ENCODE measurements at places on chromosomes 11 and 22. TPM values are rescaled to one million over a fixed set of nuclear protein-coding genes. Genes with fewer than 3 reads are reported as not detected.

DNA sequence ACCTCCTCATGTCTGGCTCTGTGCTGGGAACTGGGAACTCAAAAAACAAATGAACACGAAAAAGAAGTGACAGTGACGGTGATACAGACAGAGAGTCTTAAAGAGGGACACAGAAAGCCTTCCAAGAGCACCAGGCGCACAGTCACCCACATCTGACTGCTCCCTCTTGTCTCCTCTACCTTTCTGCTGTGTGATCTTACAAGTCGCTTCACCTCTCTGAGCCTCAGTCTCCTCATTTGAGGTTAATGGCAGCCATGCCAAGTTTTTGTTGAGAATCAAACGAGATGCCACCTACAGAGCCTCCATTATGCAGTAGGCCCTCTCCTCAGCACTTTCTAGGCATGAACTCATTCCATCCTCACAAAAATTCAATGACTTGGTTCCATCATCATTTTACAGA lies 3.7 kb downstream of the LRRC32 start:
- no peak for DNase-seq

DNA sequence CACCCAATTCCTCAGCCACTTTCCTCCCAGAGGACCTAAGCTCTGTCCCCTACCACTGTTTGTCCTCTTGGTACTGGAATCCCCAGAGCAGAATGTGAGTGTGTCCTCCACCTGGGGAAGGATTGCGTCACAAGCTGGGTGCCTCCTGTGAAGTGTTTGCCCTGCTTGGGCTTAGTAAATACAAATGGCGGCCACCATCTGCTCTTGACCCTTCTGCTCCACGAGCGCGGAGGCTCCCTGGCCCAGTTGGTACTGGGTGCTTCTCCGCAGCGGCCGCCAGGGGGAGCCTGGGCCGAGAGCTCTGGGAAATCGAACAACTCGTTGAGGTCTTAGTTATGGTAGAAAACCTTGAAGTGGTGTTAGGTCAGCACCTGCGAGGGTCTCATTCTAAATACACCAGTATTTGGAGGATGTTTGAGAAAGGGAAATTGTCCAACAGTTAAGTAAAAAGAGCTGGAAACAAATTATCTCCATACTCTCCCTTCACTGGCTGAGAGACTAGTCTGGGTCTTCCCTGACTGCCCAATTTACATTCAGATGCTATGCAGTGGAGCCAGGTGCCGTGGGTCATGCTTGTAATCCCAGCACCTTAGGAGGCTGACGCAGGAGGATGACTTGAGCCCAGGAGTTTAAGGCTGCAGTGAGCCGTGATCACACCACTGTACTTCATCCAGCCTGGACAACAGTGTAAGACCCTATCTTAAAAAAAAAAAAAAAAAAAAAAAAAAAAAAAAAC lies 74.6 kb upstream of the TEAD1 start:
- peak; percentile 41 for DNase-seq

DNA sequence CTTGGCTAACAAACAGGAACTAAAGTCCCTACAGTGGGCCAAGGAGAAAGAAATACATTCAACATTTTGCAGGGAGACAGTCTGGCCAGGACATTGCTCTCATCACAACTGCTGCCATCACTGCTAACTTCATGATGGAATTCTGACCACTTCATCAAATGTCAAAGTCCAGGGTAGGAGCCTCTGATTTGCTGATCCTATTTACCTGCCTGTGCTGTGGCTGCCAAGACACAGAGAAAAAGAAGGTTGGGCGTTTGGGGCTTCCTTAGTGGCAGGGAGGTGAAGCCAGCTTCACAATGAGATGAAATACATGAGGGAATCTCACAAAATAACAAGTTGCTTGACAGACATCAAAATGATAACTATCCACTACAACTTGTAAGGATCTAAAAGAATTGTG lies 343.9 kb upstream of the CADM1 start:
- no peak for DNase-seq

GRCh38 chr11:33642461-33643166 lies 58.0 kb downstream of the C11orf91 start:
- no peak for DNase-seq

DNA sequence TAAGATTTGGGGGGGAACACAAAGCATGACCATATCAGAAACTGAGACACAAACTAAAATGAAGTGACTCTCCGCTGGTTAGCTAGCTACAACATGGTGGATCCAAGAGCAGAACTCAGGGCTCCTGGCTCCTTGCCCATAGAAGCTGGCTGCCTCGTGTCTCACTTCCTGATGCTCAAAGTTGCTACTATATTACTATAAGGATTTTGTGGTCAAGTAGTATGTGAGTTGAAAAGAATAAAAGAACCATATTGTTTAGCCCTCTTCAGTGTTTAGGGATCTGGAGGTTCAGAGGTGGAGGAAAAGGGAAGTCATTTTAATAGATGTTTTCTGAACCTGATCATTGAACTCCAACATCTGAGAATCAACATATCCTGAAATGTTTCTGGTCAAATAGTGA lies 16.9 kb upstream of the SIK2 start:
- DNase-seq, result no peak

DNA sequence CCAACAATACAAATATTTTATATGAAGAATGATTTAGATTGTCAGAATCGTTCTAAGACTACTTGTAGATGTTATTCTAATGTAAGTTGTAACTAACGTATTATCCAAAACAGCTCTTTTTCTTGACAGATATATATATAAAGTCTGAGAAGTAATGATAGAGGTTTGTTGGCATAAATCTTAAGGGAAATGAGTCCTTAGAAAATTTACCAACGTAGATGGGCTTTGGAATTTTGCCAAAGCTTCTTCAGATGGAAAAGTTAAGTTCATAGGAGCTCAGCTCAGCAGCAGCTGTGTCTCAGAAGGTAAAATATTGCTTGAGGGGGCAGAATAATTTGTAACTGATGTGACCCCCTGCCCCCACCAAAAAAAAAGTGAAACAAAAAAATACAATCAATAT lies 66.7 kb downstream of the BID start:
- DNase-seq, result no peak

DNA sequence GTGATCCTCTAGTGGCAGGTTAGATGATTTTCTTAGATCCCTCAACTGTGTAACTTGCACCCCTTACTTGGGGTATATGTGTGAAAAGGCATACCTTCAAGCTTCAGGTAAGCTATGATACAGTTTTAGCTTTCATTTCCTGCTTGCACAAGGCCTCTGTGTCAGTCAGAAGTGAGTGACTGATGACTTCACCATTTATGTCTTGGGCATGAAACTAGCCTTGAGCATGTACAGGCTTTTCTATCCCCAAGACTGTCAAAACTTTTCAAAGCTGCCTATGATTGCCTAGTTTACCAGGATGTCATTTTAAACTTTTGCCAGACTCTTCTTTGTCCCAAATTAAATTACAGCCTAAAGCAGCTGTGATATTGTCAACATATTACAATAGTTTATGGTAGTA lies 286.1 kb upstream of the CNTN5 start:
- no peak for DNase-seq

GRCh38 chr22:35842954-35843353 lies 125.3 kb downstream of the APOL5 start:
- peak; percentile 65 for DNase-seq

DNA sequence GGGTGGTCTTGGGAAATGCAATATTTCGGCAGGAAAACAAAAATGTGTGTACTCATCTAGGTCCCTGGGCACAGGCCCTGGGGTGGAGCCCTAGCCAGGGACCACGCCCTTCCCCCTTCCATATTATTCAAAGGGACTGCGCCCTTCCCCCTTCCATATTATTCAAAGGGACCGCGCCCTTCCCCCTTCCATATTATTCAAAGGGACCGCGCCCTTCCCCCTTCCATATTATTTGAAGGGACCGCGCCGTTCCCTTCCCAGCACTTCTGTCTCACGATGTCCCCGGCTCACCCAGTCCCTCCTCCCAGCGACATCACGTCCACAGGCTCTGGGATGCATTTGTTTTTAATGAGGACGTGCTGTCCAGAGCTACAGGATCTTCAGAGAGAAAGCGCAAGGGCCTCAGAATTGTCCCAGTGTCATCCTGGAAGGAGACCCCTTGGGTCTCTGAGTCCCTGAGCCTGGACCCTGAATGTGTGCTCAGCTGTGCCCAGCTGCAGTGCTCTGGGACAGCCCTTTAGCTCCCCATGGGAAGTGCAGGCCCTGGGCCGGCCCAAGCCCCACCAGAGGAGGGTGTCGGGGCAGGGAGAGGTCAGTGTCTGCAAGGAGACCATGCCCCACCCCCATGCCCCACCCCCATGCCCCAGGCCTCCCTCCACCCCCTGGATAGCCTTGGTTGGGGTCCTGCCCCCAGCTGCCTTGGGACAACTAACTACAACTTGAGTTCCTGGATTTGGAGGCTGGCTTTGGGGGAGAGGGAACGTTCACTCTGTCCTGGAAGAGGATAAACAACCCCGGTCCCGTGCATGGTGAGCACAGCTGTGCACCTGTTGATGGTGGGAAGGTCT lies 810.0 kb downstream of the BRD1 start:
- DNase-seq, result no peak

GRCh38 chr11:115941481-115941993 lies 437.3 kb upstream of the CADM1 start:
- no peak for DNase-seq

GRCh38 chr22:25754527-25755202 lies 12.7 kb downstream of the MYO18B start:
- no peak for DNase-seq

GRCh38 chr11:69074375-69075140 lies 25.8 kb downstream of the TPCN2 start:
- no peak for DNase-seq

- DNase-seq, result peak; percentile 44
These were observed 77.3 kb downstream of the SCN3B start for GRCh38 chr11:123577081-123577598.

DNA sequence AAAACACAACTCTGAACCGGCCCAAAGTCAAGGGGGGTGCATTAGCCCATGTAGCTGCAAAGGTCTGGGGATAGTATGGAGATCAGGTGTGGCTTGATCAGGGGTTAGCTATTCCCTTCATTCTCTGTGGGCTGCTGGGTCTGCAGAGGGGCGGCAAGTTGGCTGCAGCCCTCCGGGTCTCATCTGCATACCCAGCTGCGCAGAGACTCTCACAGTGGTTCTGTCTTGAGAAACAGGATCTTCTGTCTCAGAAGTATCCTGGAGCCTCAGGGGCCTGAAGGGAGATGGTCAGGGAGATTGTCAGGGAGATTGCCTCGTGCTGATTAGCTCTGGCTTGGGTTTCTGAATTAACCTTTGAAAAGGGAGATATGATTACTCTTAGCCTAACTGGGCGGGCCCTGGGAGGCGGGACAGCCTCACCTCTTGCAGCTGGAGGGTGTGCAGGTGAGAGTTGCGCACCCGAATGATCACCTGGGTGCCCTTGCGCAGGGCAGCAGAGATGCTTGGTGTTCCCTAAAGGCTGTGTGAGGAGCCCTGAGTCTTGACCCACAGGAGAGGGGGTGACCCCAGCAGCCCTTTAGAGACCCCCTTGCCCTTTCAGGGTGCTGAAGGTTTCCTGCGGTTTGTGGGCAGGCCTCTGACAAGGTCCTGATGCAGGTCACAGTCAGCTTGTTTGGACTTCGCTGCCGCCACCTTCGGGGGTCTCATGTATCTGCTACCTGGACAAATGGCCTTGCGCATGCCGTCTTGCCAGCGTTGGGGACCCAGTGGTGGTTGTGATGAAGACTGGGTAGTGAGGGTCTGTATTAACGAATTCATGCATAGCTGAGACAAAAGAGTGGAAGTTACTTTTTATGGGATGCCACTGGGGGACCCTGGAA lies 7.3 kb downstream of the ARHGAP8 start:
- DNase-seq, result no peak

DNA sequence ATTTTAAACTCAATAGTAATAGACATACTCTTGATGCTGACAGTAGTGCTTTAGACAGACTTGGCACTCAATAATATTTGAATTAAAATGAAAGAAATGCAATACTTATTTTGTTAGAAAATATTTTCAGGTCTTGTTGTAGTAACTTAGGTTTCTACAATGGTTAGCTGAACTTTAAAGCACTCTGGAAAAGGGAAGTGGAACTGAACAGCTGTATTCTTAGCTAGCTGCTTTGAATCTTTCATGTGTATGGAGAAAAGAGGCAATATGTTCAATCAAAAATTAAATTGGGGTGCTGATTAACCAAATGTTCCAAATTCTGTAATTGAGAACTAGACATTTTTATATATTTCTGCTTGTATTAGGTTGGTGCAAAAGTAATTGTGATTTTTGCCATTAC lies 517.9 kb upstream of the RAG2 start:
- DNase-seq, result no peak

- no peak for DNase-seq
These were observed 40.9 kb downstream of the NAV2 start for GRCh38 chr11:19753451-19754106.

GRCh38 chr11:45551191-45551713 lies 114.2 kb downstream of the CHST1 start:
- no peak for DNase-seq

DNA sequence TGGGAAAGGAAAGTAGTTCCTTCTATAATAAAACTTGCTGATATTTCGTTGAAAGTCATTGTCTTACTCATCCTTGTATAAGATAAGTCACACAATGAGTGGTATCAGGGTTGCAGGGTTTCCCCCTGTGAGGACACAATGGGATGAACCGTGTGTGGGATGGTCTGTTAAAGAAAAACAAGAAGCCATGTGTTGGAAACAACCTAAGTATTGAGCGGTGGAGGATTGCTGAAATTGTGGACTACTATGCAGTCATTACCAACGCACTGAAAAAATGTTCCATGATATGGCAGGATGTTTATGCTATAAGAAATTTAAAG lies 28.6 kb downstream of the PTPRJ start:
- no peak for DNase-seq

- no peak for DNase-seq
These were observed 121.5 kb downstream of the KCNQ1OT1 start for GRCh38 chr11:2577991-2578928.

GRCh38 chr11:62546929-62547625 lies 471 bp upstream of the AHNAK start:
- peak; percentile 66 for DNase-seq

DNA sequence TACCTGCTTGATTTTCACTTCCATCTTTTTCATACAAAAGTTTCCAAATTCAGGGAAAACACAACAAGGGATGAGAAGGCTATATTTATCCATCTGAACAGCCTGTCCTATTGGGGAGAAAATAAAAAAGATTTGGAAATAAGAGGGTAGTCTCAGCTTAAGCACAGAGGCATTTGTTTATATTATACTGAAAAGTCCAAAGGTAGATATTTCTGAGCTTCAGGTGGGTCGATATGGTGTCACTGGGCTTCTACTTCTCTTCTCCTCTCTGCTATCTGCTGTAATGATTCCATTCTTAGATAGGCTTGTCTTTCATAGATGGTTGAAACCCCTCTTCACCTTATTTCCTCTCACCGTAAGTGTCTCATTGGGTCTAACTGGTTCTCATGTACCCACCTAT lies 337.0 kb downstream of the INSC start:
- DNase-seq, result no peak

- DNase-seq, result no peak
These were observed 218.3 kb downstream of the BRD1 start for GRCh38 chr22:49609207-49609876.

MS4A18 gene
- not detected for polyA plus RNA-seq

NRXN2 gene
- 0.17 TPM for polyA plus RNA-seq

CAPN5 gene
- 9.4 TPM for polyA plus RNA-seq

KLHDC7B gene
- polyA plus RNA-seq, result not detected

ABCG4 gene
- 0.35 TPM for polyA plus RNA-seq

CEND1 gene
- 1.3 TPM for polyA plus RNA-seq

SNU13 gene
- polyA plus RNA-seq, result 102 TPM
